ENCODE measurements at places on chromosomes 3 and 15.

DNA sequence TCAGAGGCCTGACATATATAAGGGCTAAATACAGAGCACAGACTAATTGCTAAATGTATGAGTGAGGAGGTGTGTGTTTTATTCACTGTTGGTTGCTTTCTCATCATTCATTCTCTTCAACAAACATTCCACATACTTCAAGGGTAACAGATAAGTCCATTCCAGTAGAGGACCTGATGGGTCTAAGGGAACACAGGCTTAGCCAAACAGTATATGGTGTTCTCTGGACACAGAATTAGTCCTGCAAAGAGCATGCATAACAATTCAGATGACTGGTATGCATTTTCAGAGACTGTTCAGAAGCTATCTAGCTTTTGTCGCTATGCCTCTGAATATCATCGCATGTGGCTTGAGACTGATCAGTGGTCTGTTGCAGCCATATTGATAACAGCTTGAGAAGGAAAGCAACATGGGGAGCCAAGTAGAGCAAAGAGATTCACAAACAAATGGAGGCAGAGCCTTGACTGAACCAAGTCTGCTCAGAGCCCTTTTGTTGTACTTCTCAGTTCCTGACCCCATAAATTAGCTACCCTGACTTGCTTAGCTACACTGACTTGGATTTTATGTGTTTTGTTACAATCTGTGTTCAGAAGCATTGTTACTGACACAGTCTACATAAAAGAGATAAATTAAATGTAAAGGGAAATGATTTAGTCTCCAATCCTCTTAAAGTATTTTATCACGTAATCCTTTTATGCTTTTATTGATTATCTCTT is 1178.7 kb downstream of the ROBO1 start:
- DNase-seq = no peak

DNA sequence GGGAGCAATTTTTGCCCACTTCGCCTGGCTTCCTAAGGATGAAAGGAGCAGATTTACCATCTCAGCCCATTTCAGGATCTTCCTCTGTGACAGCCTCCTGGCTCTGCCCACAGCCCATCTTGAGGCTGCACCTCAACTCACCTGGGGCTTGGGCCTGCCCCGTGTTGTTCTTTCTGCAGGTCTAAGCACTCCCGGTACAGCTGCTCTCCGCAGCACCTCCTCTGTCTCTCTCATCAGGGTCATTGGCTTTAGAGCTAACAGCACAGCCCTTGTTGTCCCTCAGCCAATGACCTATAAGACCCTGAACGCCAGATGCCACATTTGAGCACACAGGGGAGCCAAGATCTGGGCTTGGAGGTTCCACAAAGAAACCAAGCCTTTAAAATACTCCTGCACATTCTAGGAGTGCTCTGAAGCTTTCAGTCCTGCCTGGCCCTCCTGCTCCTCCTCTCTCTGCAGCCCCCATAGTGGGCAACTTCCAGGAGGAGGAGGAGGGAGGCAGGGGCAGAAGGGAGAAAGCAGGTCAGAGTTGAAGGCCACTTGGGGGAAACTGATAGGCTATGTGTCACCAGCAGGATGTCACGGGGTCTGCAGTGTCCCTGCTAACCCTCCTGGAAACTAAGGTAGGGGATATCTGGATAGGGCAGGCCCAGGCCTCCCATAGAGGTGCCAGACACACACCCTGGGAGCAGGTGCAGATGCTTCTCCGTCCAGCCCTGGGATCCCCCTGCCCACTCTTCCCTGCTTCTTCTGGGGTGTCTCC is 115.6 kb downstream of the ETFA start:
- DNase-seq = no peak

GRCh38 chr3:53969086-53969485 is 77.4 kb upstream of the SELENOK start:
- DNase-seq = no peak

DNA sequence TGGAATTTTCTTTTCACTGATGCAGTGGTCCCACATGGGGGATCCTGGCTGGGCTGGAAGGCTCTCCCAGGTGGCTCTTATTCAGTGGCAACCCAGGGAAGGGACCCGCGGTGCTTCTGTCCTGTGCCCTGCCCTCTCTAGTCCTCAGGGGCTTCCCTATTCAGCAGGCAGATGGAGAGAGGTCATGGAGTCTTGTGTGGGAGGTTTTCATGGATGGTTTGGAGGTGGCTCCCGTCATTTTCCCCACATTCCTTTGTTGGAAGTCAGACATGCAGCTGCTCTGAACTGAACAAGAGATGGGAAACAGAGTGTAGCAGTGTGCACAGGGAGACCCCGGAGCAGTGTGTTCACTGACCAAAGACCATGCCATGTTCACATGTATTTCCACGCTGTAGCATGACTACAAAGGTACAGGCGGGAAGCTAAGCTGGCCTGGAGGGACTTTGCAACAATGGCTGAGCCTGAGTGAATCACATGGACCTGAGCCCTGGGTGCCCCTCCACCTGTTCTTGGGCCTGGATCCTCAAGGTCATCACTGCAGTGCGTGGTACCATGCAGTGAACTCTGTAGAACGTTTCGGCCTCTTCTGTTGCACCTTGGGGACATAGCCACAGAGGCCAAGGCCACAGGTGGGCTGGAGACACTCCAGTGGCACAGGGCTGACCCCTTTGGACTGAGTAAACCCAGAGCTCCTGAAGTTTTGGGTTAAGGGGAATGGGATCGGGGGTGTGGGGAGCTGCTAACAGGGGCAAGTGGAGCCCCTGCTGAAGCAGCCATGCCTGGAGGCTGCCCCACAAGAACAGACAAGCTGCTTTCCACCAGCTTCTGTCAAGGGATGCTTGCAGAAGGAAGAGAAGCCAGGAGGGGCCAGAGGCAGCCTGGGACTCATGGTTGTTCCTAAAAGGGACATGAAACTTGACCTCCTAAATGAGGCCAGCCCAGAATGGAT is 123.0 kb downstream of the ASB7 start:
- no peak for DNase-seq

DNA sequence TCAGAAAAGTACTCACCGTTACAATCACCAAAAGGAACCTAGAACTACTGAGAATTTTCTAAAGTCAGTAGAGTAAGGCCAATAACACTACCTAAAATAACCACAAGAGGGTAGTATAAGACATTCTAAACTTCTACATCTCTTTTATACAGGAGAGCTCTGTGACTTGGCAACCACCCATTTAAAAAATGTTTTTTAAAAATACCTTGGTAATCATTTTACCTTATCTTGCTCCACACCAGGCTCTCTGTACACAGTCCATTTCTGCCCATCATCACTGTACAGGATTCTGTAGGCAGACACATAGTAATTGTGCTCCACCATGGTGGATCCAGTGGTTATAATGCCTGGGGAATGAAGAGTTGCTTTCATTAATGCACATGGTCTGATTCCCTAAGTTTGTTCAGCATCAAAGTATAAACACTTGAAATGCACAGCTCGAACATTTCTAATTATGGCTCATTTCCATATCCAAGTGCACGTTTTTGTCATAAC is 54.5 kb downstream of the ST3GAL6 start:
- no peak for DNase-seq

DNA sequence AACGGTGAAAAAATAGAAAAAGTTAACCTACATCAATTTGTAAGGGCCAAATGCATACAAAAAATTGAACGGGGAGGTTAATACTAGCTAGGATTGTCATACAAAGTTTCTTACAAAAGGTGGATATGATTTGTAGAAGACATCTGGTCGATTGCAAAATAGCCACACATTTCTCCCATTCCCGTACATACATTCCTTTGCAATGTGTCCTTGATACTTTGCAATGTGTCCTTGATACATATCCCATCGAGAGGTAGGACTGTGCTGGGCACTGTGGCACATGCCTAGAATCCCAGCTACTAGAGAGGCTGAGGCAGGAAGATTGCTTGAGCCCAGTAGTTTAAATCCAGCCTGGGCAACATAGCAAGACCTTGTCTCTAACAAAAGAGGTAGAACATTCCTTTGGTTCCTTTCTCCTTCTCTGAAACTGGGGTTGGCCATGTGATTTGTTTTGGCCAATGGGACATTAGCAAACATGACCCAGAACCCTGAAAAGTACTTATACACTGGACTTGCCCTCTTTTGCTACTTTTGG is 9.5 kb downstream of the TTBK2 start:
- no peak for DNase-seq

DNA sequence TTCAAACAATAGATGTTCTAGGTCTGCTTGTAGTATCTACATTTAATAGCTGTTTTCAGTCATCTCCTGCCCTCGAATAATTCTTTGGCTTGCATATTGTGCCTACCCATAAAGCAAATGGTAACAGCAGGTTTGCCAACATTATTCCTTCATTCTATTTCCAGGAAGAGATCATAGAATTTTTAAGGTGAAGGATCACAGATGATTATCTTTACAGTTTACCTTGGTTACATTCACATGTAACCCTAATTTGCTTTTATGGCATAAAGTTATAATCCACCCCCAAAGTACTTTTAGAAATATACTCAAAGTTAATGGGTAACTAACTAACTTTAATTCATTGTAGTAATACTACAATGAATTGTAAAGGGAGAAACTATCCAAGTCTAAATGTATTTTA is 315.5 kb downstream of the NSUN3 start:
- no peak for DNase-seq

- no peak for DNase-seq
These were observed 34.1 kb downstream of the TPM1 start for GRCh38 chr15:63076714-63077046.

- no peak for DNase-seq
These were observed 7.9 kb downstream of the FEM1B start for GRCh38 chr15:68285259-68285980.

DNA sequence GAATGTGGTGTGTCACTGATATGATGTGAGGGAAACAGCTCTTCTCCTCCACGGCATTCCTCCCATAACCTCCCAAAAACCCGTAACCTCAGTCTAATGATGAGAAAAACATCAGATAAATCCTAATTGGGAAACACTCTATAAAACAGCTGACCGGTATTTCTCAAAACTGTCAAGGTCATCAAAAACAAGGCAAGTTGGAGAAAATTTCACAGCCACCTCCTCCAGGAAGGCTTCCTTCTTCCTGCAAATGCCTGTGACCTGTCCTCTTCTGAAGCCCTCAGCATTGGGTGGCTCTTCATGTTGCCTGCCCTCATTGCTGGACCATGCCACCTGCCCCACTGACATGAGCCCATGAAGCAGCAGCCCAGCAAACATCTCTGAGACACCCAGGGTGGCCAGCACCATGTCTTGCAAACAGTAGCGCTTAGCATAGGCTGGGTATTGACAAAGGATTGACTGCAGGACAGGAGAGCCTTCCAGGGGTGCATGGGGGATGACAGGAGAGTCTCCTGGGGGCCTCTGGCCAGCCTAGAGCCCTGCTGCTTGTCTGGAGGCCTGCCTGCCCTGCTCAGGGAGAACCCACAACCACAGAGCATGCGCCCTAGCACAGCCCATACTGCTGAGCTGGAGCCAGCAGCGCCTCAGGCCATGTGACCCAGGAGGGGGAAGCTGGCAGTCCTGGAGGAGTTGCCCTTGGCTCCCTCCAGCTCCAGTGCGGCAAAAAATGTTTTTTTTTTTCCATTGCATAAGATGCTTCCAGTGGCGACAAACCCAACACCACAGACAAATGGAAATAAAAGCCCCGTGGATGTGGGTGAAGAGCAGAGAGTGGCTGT is 49.7 kb downstream of the XXYLT1 start:
- no peak for DNase-seq

- DNase-seq = peak; percentile 24
These were observed 1.6 kb downstream of the RFTN1 start for GRCh38 chr3:16511681-16512434.

GRCh38 chr3:43413676-43414368 is 127.5 kb downstream of the SNRK start:
- no peak for DNase-seq

- DNase-seq = no peak
These were observed 103.9 kb upstream of the CHD2 start for GRCh38 chr15:92796161-92796611.

GRCh38 chr3:16800361-16800760 is 84.4 kb upstream of the PLCL2 start:
- no peak for DNase-seq

GRCh38 chr3:157127268-157127667 is 32.7 kb downstream of the CCNL1 start:
- DNase-seq = no peak

- no peak for DNase-seq
These were observed 322.1 kb downstream of the WDR72 start for GRCh38 chr15:53437366-53437765.

GRCh38 chr3:82783194-82783593 is 1021.7 kb upstream of the GBE1 start:
- no peak for DNase-seq

DNA sequence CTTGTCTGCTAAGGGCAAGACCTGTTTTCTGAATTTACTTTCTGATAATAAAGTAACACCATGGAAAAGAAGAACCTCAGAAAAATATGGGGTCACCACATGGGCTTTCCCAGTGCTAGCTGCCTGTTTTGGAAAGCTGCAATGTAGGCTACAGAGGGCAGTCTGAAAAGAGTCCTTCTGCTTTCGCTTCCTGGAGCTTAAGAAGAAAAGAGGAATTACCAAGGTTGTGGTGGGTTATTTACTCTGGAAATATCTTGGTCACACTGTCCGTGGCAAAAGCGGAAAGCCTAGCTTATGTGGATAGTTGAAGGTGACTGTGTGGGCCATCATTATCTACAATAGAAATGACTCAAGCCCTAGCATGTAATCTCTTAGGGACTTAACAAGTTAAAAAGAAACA is 31.7 kb upstream of the IP6K2 start:
- no peak for DNase-seq

DNA sequence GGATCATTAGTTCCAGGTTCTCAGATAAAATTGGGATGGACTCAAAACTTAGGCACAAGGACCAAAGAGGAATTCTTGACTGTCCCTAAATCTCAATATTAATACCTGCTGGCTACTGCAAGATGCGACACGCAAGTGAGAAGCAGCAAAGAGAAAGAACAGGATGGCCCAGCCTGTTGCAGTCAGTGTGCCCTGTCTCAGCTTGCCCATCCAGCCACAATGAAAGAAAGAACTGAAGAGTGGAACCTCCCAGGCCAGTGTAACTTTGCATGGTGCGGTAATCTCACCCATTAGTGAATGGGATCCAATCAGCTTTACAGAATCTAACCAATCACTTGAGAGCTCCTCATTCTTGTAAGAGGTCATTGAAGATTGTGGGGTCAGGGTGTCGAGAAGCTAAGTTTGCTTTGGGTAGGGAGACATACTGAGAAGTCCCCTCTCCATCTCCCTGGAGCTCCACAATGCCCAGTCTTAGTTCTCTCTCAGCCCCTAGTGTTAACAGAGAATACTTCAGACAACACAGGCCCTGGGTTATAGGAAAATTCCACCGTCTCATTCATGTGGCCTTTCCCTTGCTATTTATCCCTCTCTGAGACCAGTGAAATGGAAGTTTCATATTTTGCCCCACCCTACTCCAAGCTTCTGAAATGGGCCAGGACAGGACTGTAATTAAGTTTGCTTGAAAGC is 3.2 kb upstream of the SLC9A9 start:
- DNase-seq = no peak

GRCh38 chr3:32460031-32460749 is 42.5 kb downstream of the CMTM6 start:
- no peak for DNase-seq
